ENCODE measurements at places on chromosomes 16 and 17.

DNA sequence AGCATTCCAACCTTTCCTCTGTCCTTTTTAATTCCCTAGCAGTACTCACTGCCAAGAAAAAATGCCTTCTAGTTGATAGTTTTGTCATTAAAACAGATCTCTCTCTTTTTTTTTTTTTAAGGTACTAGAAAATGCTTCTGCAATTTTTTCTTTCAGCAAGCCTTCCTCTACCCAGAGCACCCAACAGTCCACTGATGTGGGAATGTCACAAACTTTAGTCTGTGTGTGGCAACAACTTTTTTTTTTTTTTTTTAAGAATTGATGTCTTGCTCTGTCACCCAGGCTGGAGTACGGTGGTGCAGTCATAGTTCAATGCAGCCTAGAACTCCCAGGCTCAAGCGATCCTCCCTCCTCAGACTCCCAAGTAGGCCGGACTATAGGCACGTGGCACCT lies 34.7 kb downstream of the CDRT15 start:
- DNase-seq: no peak

GRCh38 chr17:78769196-78769773 lies 12.8 kb downstream of the CYTH1 start:
- DNase-seq: no peak

DNA sequence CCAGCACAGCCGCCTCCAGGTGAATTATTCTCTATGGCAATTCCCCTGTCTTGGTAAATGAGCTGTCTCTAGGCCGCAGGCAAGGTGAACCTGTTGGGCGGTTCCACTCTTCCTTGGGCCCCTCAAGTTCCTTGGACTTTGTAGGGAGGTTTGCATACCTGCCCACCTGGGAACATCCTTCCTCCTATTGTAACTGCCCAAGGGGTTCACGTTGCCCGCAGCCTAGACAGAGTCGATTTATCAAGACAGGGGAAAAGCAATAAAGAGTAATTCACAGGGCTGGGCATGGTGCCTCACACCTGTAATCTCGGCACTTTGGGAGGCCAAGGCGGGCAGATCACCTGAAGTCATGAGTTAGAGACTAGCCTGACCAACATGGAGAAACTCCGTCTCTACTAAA lies 122.5 kb downstream of the KCNJ18 start:
- DNase-seq: no peak

DNA sequence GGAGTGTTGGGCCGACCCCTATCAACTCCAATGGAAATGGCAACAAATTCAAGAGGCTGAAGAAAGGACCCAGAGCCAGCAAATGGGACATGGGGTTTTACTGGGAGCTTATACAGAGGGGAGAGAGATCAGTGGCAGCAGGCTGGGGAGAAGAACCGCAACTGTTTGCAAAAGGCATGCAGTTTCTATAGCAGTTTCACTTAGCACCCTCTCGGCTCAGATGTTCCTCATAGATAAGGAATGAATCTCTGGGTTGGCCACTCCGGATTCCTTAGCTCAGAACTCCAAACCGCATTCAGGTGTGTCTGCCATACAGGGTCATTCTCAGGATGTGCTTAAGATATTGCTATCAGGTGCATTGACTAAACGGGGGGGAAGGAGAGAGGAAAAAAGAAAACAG lies 71.1 kb upstream of the RPL38 start:
- DNase-seq: no peak

- no peak for DNase-seq
These were observed 221.2 kb downstream of the SOX9 start for GRCh38 chr17:72342061-72342460.

- no peak for DNase-seq
These were observed 20.8 kb upstream of the DNAH17 start for GRCh38 chr17:78598013-78598471.
